ENCODE measurements at places on chromosomes 11 and 22.
A peak's percentile ranks its signal among the peaks of the same experiment; 100 is the strongest.

DNA sequence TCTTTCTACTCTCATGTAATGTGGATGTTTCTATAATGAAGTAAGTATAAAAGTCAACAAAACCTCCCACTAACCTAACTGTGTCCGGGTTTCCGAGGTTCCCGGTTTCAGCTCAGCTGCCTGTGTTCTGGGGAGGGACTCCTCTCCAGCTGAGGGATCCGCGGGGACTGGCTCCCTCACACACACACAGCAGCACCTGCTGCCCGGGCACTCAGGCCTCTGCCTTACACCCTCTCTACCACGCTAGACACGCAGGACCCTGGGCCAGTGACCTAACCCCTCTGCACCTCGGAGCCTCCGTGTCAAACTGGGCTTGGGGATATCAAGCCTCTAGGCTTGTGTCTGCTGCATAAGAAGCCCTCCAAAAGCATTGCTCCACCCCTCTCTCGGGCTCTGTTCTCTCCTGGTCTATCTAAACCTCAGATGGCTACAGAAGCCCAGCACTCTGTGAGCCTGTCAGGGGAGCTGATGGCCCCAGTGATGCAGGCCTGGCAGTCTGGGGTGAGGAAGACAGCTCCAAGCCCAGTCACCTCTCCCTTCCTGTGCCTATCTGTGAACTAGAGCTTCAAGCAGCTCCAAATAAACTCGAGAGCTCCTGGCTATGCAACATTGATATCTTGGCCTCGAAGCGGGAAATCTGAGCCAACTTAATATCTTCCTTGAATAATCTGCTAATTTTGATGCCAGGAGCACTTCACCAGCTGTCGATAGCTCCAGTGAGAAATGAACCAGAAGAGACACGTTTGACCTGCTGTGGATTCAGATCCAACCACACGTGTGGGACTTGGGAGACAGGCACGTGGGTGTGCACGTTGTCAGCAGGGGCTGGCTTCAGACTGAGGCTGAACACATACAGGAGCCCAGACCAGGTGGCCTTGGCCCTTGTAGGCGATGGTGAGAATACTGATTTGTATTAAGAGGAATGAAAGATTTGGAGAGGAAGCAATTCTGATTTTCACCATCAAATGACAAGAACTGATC is 232.7 kb upstream of the B3GAT1 start:
- peak; percentile 81 for DNase-seq

DNA sequence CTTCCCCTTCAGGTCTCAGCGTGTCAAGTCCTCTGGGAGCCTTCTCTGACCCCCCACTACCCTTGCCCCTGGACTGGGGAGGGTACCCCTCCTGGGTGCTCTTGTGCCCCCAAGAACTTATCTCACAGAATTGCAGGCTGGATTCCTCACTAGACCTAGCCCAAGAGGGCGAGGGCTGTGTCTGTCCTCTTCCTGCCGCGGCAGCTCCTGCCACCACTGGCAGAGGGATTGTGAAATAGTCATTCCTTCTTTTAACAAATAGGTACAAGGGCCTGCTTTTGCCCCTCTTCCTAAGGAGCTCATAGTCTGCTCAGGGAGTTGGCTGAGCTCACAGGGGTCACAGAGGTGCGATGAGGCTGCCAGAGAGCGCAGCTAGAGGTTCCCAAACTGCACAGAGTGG is 5.5 kb downstream of the RAB36 start:
- DNase-seq, result no peak

DNA sequence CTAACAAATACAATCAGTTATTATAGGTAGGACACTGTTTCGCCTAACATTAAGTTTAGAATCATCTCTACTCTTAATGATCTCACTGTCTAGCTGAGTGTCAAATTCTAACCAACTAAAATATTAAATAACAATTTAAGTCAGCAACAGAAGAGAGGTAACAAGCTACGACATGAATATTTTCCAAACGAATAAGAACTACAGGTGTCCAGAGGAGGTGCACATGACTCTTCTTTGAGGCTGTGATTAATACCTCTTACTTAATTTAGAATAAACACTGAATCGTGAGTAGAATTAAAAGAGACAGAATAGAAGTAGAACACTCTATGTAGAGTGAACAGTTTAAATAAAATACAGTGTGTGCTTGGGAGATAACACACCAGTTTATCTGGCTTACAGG is 619.0 kb upstream of the ARHGAP42 start:
- DNase-seq, result no peak

DNA sequence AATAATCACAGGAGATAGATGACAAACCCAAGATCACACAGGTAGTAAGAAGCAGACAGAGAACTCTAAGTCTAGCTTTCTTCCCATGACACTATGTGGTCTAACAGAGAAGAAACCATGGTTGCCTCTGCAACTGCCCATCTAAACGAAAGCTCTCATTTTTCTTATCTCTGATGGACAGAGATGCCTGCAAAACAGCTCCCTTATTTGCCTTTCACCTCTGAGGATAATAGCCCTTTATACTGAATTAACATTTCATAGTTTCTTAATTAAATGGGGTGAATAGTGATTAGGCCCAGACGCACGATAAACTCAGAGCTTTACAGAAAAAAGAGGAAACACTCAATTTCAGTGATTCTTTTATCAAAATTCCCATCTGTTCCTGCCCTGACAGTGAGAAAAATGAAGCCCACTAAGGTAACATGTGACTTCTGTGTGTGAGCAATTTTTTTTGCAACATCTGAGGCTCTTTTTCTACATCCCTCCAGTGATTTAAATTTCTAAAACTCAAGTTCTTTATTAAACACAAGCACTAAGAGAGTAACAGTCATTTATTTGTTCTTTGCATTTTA is 24.6 kb downstream of the OR2AG2 start:
- DNase-seq, result no peak

GRCh38 chr11:43649501-43649900 is 31.0 kb upstream of the HSD17B12 start:
- DNase-seq, result no peak

DNA sequence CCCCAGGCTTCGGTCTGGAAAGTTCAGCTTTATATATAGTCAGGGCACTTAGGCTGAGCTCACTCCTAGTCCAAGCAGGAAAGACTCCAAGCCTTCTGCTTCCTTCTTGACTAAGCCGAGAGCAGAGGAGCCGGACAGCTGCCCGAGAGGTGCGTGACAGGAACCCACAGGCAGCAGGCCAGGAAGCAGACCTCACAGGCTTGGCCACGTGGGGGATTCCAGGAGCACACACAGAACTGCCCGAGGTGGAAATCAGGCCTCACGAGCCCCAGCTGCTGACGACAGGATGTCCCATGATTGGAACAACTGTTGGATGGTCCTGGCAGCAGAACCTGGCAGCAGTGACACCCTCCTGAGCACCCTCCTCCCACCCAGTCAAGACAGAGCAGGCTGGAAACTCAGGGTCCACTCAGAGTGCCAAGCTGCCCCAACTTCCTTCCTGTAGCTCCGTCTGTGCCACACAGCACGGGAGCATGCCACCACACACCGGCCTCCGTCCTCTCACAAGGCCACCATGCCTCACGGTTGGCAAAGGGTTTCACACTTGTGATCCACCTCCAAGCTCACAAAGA is 5.4 kb downstream of the PLA2G6 start:
- DNase-seq, result peak; percentile 95

GRCh38 chr11:130369141-130369691 is 54.5 kb upstream of the ZBTB44 start:
- DNase-seq, result no peak
